ENCODE measurements at places on chromosomes 4 and X.
A peak's percentile ranks its signal among the peaks of the same experiment; 100 is the strongest.

GRCh38 chr4:15779306-15779705, 1.2 kb downstream of the CD38 start:
- DNase-seq = peak; percentile 58

GRCh38 chr4:182258441-182259000, 15.3 kb downstream of the TENM3 start:
- DNase-seq = no peak

- DNase-seq = peak; percentile 8
These were observed 77.6 kb downstream of the PDE5A start for GRCh38 chr4:119550857-119551532.

DNA sequence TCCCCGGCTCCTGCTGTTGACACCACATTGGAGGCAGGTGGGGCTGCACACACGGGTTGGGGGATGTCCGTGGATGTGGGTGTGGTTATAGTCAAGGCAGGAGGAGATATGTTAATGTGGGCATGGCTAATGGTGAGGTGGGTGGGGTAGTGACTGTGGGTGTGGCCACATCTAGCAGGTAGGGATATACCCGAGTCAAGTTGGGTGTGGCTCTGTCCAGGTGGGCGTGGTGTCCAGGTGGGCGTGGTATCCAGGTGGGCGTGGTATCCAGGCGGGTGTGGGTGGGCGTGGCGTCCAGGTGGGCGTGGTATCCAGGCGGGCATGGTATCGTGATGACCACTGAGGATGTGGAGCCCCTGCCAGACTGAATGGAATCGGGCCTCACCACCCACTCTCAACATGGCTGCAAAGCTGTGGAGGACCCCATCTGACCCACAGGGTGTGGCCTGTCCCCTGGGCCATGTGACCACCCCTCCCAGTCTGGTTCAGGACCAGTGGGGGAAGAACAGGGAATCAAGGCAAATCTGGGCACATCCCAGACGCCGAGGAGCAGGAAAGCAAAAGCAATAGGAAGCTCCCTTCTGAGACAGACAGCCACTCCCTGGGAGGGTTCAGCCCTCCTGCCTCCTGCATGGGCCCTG, 21.0 kb downstream of the MAN2B2 start:
- no peak for DNase-seq

- DNase-seq = peak; percentile 81
These were observed 25.4 kb downstream of the SEC31A start for GRCh38 chr4:82865592-82865991.

DNA sequence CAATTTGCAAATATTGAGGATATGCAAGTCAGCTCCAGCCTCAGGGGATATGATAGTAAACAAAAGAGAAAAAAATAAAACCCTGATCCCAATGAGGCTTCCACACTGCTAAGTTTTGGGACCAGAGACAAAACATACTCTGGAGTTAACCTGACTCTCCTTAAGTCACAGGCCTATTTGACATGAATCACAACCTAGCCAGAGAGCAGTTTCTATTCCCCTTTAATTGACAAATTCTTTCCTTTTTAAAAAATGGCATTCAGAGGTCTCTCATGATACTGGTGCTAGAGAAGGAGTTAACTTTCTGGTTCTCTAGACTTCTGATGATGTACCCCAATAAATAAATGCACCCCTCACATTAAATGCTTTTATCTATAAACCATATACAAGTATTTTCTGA, 8.8 kb downstream of the ACSL1 start:
- no peak for DNase-seq

DNA sequence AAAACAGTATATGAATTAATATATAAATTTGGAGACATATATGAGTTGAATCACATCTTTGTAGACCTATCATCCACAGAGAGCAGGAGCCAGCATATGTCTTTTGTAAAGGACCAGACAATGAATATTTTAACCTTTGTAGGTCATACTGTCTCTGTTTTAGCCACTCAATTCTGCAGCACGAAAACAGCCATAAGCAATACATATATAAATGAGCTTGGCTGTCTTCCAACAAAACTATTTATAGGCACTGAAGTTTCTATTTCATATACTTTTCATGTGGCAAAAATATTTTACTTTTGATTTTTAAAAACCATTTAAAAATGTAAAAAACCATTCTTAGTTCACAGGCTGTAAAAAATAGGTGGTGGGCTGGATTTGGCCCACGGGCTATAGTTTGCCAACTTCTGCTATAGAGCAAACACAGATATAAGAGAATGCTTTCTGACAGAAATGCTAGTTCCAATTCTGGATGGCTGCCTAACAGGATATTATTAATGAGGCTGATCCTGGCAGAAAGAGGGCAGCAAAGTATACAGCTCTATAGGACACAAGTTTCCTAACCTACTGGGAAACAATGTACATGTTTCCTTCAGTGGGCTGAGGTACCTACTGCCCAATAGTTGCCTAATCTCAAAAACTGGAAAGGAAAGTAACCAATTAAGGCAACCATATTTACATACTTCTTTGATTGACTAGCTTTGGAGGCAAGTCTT, 58.1 kb upstream of the UCP1 start:
- no peak for DNase-seq

GRCh38 chr4:33914386-33914785, 2329.9 kb downstream of the ARAP2 start:
- no peak for DNase-seq

- no peak for DNase-seq
These were observed 899 bp upstream of the ZFP92 start for GRCh38 chrX:153410373-153410772.

- DNase-seq = no peak
These were observed 135.7 kb upstream of the MAMLD1 start for GRCh38 chrX:150227321-150227860.

DNA sequence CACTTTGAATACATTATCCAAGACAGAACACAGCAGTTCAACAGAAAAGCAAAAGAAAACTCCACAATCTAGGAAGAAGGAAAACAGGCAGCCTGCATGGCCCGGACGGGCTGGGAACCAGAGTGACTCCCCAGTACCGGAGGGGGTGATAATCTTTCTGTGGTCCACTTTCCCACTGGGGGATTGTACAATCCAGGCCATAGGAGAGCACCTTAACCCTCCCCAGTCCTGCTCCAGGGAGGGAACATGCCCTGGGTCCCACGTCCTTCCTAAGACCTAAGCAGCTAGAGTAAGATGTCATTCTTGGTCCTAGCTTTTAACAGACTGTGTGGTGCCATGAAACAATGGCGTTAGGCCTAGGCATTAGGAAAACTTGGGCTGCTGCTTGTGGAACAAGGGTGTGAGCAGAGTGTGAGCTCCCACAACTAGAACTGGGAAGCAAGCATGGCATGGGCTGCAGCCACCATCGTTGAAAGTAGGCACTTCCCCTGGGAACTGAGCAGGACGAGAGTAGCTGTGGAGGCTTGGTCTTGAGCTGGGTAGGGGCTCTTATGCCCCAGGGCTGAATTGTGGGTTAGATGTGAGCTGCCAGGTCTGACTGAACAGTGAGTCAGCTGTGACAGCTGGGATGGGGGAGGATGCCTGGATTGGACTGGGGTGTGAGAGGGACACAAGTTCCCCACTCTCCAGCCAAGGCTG, 42.4 kb downstream of the NAT8L start:
- no peak for DNase-seq

DNA sequence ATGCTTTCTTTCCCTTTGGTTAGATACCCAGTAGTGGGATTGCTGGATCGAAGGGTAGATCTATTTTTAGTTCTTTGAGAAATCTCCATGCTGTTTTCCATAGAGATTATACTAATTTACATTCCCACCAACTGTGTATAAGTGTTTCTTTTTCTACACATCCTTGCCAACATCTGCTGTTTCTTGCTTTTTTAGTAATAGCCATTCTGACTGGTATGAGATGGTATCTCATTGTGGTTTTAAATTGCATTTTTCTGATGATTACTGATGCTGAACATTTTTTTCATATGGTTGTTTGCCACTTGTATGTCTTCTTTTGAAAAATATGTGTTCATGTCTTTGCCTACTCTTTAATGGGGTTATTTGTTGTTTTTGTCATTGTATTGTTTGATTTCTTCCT, 6.6 kb upstream of the AGA start:
- DNase-seq = peak; percentile 73

- peak; percentile 10 for DNase-seq
These were observed 253.4 kb downstream of the EPHA5 start for GRCh38 chr4:65416891-65417290.

GRCh38 chr4:34193451-34194154, 2050.7 kb downstream of the ARAP2 start:
- DNase-seq = peak; percentile 69

DNA sequence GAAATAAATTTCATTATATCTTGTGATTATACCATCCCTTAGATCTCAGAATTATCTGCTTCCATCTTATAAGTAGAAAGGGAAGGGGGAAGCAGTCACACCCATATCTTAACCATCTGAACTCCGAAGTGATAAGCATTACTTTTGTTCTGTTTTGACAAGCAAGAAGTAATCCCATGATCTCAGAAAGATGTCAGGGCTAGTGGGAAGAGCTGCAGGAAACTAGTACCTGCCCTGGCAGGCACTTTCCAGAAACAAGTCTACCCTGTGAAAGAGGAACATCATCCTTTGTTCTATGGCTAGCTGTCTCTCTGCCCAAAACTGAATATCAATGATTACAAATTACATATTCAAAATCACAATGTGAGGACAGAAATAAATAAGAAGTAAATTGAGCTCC, 244.4 kb downstream of the SPOCK3 start:
- DNase-seq = no peak

- DNase-seq = peak; percentile 47
These were observed 247.2 kb upstream of the EPHA5 start for GRCh38 chr4:65917486-65917885.

DNA sequence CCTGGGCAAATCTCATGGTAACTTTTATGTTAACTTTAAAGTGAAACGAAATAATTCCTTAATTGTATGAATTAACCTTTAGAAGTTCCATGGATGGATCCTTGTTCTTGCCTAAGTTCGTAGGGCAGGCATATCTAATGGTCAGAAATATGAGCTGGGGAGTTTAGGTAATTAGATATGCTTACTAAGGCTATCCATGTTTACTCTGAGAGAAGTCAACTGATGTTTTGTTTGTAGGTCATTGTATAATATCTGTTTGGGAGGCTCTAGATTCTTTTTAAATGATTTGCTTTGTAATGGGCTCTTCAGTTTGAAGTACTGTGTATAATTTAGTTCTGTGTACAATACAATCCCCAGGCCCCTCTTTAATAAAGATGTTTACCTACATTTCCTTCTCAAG, 117.0 kb downstream of the DCK start:
- no peak for DNase-seq

DNA sequence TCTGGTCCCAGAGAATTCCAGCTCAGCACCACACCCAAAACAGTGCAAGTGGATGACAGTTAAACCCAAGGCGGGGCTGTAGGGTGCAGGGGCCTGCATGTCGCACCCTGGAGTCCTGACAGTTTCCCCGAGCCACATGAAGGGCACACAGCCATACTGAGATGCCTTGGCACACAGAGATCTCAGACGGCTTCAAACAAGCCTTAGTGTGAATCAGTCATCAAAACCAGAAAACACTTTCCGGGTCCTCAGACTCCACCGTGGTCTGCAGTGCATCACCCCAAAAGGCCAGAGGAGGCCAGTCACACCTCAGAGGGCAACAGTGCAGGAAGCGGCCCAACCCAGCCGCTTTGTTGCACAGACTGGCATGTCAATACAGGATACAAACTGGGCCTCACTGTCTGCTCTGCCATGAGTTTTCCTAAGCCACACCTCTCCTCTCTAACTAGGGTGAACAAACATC, 64.6 kb upstream of the ENPP6 start:
- no peak for DNase-seq

DNA sequence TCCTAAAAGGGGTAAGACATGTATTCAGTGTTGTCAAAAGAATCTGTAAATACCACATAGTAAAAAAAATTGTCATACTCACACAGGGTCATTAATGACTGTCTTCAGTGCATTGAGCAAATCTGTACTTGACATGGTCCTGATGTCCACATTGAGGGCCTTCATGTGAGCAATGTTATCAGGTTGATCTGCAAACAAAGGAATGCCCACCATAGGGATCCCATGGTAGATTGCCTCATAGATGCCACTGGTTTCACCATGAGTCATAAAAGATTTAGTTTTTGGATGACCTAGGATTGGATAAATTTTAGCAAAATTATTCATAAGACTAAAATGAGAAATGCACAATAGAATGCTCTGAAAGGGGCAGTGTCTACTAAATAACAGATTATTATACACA, 38.1 kb upstream of the UGT2B15 start:
- no peak for DNase-seq

GRCh38 chrX:10121787-10122186, 35.0 kb upstream of the CLCN4 start:
- no peak for DNase-seq

GRCh38 chrX:68686097-68686977, 38.9 kb downstream of the STARD8 start:
- DNase-seq = peak; percentile 28

GRCh38 chr4:152607178-152607577, 71.3 kb upstream of the FBXW7 start:
- DNase-seq = no peak

DNA sequence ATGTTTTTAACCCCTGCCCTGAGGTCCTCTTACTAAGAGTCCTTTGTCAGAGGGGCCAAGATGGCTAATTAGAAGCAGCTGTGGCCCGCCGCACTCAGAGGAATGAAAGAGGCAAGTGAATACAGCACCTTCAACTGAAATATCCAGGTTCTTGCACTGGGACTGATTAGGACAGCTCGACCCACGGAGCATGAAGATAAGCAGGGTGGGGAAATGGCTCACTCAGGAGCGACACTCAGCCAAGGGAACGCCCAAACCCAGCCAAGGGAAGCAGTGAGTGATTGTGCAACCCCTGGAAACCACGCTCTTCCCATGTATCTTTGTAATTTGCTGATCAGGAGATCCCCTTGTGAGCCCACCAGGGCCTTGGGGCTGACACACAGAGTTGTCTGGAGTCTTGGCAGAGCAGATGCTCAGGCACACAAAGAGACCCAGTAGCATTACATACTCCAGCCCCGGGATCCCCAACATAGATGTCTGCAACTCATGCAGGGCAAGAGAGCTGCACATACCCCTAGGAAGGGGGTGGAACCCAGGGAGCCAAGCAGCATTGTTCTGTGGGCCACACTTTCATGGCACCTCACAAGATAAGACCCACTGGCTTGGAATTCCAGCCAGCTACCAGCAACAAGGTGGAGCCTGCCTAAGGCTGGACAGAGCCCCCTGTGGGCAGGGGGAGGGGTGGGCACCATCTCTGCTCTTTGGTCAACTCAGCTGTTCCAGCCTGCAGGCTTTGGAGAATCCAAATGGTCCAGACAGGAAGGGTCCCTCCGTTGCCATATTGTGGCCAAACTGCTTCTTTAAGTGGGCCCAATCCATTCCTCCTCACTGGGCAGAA, 23.3 kb downstream of the F8A3 start:
- DNase-seq = no peak

All from fibroblast of skin of abdomen (primary cell).